ENCODE measurements at places on chromosomes 3 and 15.

DNA sequence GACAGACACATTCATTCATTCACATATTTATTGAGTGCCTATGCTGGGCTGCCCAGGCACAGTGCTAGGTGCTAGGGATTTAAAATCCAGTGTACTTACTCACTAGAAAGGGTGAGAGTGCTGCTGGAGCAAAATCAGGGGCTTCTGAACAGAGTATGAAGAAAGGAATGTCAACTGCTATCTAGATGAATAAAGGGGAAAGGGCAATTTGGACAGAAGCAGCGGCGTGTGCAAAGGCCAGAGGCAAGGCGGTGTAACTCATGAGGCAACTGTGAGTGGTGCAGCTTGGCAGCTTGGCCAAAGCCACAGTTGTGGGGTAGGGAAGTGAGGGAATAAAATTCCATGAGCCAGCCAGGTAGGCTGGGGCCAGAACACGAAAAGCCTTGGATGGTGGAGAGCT, 76.7 kb downstream of the RAD18 start:
- DNase-seq = no peak

- DNase-seq = no peak
These were observed 92.1 kb upstream of the GPR149 start for GRCh38 chr3:154522036-154522602.

- no peak for DNase-seq
These were observed 482.6 kb upstream of the TPRG1 start for GRCh38 chr3:188689101-188689574.

- DNase-seq = no peak
These were observed 8.3 kb downstream of the HDGFL3 start for GRCh38 chr15:83199288-83199687.

GRCh38 chr3:195815169-195815771, 3.5 kb upstream of the MUC4 start:
- no peak for DNase-seq

- no peak for DNase-seq
These were observed 534.1 kb upstream of the KCNMB2 start for GRCh38 chr3:178002113-178002512.

GRCh38 chr3:61194892-61195538, 56.2 kb downstream of the FHIT start:
- DNase-seq = no peak

DNA sequence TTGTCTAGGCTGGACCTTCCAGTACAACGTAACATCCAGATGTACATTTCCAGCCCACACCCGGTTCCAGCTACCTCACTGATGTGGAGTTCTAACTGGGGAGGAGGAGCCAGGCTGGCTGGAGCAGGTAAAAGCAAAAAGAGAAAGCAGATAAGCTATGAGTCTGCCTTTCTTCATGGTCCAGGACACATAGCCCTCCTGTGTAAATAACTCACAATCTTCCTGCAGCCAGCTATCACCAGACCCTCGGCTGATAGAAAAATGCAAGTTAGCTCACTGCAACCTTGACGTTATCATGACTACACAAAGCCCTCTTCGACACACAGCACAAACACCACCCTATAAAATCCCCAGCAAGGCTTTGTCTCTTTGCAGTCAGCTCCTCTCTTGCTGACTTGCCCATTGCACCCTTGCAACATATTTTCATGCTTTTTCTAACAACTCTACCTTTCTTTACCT, 20.5 kb upstream of the ELP6 start:
- no peak for DNase-seq

GRCh38 chr3:11477407-11477911, 166.3 kb downstream of the VGLL4 start:
- DNase-seq = no peak

DNA sequence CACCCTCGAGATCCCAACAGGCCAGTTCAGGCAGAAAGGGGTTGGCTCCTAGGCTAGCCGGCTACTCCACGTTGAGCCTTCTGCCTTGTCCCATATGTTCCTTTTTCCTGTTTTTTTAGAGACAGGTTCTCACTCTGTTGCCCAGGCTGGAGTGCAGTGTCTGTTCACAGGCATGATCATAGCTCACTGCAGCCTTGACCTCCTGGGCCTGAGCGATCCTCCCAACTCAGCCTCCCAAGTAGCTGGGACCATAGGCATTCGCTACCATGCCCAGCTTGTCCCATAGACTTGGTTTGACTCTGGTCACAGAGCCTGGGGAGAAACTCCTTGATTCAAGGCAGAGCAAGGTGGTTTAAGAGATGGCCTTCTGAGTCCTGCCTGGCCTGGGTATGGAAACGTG, 32.3 kb downstream of the ZNF710 start:
- DNase-seq = no peak

DNA sequence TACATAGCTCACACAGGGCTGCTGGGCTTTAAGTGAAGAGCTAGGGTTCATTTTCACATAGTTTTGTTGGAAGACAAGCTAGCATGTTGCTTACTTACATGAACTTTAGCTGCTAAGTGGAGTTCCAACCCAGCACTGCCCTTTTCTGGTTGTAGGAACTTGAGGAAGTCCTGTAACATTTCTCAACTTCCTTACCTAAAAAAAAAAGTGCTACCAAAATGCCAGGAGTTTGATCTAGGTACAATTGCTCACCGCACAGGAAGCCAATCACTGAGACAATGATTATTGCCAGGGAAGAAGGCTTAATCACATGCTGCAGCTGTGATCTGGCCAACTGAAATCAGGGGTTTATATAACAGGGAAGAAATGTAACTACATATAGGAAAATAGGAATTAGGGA, 52.8 kb downstream of the IL12A start:
- no peak for DNase-seq

- DNase-seq = no peak
These were observed 278.6 kb downstream of the UBE2E2 start for GRCh38 chr3:23481616-23482278.

DNA sequence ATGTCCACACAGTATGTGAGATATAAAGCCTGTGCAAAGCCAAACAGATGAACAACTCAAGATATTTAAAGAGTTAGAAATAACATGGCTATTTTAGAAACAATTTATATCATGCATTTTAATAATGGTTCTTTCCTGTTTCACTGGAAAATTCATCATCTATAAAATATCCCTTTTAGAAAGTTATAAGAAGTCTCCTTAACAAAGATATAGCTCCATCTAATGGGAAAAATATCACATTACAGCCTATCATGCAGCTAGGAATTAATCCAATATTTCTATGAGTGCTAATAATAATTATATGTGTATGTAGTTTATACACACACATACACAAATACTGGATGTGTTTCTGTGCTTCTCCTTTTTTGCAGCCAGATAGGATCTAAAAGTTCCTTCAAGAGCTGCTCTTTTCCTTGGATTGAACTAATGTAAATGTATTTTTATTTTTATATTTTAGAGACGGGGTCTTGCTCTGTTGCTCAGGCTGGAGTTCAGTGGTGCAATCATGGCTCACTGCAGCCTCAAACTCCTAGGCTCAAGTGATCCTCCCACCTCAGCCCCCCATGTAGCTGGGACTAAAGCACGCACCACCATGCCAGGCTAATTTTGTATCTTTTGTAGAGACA, 21.6 kb downstream of the RPL22L1 start:
- no peak for DNase-seq

- no peak for DNase-seq
These were observed 36.2 kb downstream of the GTF2E1 start for GRCh38 chr3:120778776-120779175.

GRCh38 chr3:101970905-101971304, 121.6 kb downstream of the NFKBIZ start:
- no peak for DNase-seq

Measured in substantia nigra (tissue), 51 donors.